ENCODE measurements at places on chromosomes 2 and 18.

DNA sequence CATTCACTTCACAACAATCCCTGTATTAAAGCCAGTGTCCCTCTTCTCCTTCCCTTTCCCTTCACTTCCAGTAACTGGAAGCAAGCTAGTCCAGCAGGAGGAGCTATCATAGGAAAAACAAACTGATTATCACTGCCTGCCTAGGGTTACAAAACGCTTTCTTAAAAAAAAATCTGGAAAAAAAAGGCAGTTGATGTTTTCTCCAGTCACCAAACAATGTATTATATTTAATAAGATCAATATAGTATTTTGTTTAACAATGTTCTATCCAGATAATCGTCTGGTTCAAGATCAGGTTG lies 78.8 kb upstream of the ITGB6 start:
- DNase-seq, result no peak
- no peak overlapping the region for H3K27ac ChIP-seq
- H3K27me3 ChIP-seq, result no peaks in the 10 kb centered on the region
- H3K36me3 ChIP-seq, result peaks cover 69% of the 10 kb centered on the region

GRCh38 chr2:200262047-200262446 lies 44.4 kb upstream of the SPATS2L start:
- no peak overlapping the region for H3K27ac ChIP-seq
- H3K4me1 ChIP-seq, result no peaks in the 10 kb centered on the region
- H3K27me3 ChIP-seq, result peaks cover 5% of the 10 kb centered on the region
- DNase-seq, result no peak
- H3K4me3 ChIP-seq, result no peak overlapping the region
- H3K36me3 ChIP-seq, result no peaks in the 10 kb centered on the region

- DNase-seq, result no peak
- H3K27me3 ChIP-seq, result no peaks in the 10 kb centered on the region
- no peaks in the 10 kb centered on the region for H3K36me3 ChIP-seq
- H3K4me3 ChIP-seq, result no peak overlapping the region
- H3K27ac ChIP-seq, result no peak overlapping the region
Observed at GRCh38 chr2:157743051-157743450, 114.4 kb upstream of the ACVR1C start.

GRCh38 chr2:168787098-168787781 lies 15.2 kb upstream of the NOSTRIN start:
- no peak overlapping the region for H3K4me3 ChIP-seq
- H3K4me1 ChIP-seq, result no peaks in the 10 kb centered on the region
- H3K27me3 ChIP-seq, result no peaks in the 10 kb centered on the region
- H3K36me3 ChIP-seq, result no peaks in the 10 kb centered on the region
- no peak for DNase-seq

DNA sequence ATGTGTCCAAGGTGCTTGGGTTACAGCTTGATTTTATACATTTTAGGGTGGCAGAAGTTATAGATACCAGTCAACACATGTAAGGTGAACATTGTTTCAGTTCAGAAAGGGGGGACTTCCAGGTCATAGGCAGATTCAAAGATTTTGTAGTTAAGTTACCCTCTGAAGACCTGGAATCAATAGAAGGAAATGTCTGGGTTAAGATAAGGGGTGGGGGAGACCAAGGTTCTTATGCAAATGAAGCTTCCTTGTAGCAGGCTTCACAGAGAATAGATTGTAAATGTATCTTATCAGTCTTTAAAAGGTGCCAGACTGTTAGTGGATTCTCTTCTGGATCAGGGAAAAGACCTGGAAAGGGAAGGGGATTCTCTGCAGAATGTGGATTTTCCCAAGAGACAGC lies 42.4 kb downstream of the BMPR2 start:
- H3K4me3 ChIP-seq, result no peak overlapping the region
- no peaks in the 10 kb centered on the region for H3K27me3 ChIP-seq
- H3K27ac ChIP-seq, result no peak overlapping the region
- H3K36me3 ChIP-seq, result no peaks in the 10 kb centered on the region
- DNase-seq, result no peak
- no peaks in the 10 kb centered on the region for H3K4me1 ChIP-seq

DNA sequence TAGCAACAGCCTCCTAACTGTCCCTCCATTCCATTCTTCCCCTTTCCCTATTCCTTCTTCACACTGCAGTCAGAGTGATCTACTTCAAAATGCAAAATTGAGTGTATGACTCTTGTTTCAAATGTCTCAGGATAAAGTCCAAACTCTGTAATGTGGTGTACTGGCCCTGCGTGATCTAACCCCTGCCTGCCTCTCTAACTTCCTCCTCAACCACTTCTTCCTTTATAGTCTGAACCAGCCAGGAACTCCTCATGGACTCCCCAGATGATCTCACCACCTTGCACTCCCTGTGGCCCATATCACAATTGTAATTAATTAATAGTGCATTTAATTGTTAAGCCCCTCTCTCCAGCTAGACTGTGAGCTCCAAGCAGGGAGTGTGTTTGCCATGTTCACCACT lies 3.1 kb upstream of the B3GNT2 start:
- H3K4me3 ChIP-seq, result no peak overlapping the region
- DNase-seq, result no peak
- H3K27me3 ChIP-seq, result no peaks in the 10 kb centered on the region
- H3K27ac ChIP-seq, result no peak overlapping the region
- peaks cover 17% of the 10 kb centered on the region for H3K4me1 ChIP-seq

DNA sequence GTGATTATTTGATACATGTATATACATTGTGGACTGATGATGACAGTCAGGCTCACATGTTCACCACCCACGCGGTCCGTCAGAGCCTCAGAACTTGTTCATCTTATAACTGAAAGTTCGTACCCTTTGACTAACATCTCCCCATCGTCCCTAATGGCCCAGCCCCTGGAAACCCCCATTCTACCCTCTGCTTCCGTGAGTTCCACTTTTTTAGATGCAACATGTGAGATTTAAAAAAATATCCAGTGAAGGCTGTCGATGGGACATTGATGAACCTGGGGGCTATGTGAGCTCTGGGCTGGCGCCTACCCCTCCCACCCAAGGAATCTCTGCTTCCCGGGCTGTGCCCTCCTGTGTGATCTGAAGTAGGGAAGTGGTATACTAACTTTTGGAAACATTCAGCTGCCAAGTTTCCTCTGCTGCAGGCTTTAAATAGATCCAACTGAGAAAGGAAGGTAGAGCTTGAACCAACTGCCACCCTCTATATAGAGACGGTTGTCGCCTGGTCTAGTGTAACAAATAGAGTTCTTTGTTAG lies 163.8 kb downstream of the FAM210A start:
- no peaks in the 10 kb centered on the region for H3K27me3 ChIP-seq
- H3K4me1 ChIP-seq, result peaks cover 17% of the 10 kb centered on the region
- no peak overlapping the region for H3K4me3 ChIP-seq
- DNase-seq, result no peak
- peaks cover 36% of the 10 kb centered on the region for H3K36me3 ChIP-seq

- no peak for DNase-seq
- H3K27ac ChIP-seq, result no peak overlapping the region
- H3K36me3 ChIP-seq, result no peaks in the 10 kb centered on the region
Observed at GRCh38 chr2:130258356-130258755, 60.1 kb upstream of the TUBA3E start.

GRCh38 chr2:145356056-145356455 lies 836.1 kb upstream of the ZEB2 start:
- no peaks in the 10 kb centered on the region for H3K4me1 ChIP-seq
- H3K27me3 ChIP-seq, result no peaks in the 10 kb centered on the region
- DNase-seq, result no peak
- no peak overlapping the region for H3K27ac ChIP-seq
- no peaks in the 10 kb centered on the region for H3K36me3 ChIP-seq

GRCh38 chr2:236689393-236689700 lies 119.7 kb downstream of the ACKR3 start:
- no peaks in the 10 kb centered on the region for H3K36me3 ChIP-seq
- no peaks in the 10 kb centered on the region for H3K4me1 ChIP-seq
- DNase-seq, result no peak

DNA sequence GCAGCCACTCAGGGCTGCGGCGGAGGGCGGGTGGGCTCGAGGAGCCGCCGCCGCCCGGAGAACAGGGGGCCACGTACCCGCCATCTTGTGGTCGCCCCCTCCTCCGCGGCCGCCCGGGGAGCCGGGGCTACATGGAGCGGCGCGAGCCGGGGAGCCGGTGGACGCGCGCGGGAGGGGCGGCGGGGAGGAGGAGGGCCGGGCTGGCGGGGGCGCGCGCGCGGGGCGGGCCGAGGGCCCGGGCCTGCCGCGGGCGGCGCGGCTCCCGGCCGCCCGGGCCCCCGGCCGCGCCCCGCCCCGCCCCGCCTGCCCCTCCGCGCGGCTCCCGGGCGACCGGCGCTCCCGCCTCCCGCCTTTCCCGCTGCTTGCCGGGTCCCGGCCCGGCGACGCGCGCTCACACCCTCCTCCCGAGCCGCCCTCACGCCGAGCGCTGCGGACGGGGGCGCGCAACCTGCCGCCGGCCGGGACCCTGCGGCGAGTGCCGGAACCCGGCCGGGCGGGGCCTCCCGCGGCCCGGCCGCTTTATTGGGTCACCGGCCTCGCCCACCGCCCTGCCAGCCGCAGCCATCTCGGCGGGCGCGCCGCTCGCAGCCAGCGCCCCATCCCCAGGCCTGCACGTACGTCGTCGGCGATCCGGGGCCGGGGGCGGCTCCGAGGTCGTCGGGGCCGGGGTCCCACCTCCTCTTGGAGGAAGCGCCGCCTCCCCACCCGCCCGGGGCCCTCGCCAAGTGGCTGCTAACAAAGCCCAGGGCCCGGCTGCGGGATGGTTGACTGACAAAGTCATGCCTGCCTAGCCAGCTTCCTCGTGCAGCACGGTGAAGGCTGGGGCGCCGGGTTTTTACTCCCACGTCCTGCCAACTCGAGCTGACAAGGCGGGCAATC lies at the start of gene PPP4R1:
PPP4R1 (minus strand) TSS at position 159 of the 879 bp plus-strand sequence; CDS start at position 84, 75 bp downstream.
- H3K27me3 ChIP-seq, result no peaks in the 10 kb centered on the region
- H3K4me1 ChIP-seq, result peaks cover 62% of the 10 kb centered on the region
- peak; percentile 86 for DNase-seq
- peak within 1 kb of the TSS; percentile 72 for H3K4me3 ChIP-seq
- peaks cover 13% of the 10 kb centered on the region for H3K36me3 ChIP-seq

GRCh38 chr2:144215701-144216675 lies 303.9 kb downstream of the ZEB2 start:
- no peaks in the 10 kb centered on the region for H3K27me3 ChIP-seq
- H3K4me3 ChIP-seq, result no peak overlapping the region
- peaks cover 10% of the 10 kb centered on the region for H3K4me1 ChIP-seq

- H3K36me3 ChIP-seq, result no peaks in the 10 kb centered on the region
- H3K4me1 ChIP-seq, result peaks cover 68% of the 10 kb centered on the region
- H3K27me3 ChIP-seq, result no peaks in the 10 kb centered on the region
- H3K27ac ChIP-seq, result peak overlapping the region; percentile 84
- H3K4me3 ChIP-seq, result no peak overlapping the region
Observed at GRCh38 chr2:159160412-159160811, 126.1 kb downstream of the WDSUB1 start.

DNA sequence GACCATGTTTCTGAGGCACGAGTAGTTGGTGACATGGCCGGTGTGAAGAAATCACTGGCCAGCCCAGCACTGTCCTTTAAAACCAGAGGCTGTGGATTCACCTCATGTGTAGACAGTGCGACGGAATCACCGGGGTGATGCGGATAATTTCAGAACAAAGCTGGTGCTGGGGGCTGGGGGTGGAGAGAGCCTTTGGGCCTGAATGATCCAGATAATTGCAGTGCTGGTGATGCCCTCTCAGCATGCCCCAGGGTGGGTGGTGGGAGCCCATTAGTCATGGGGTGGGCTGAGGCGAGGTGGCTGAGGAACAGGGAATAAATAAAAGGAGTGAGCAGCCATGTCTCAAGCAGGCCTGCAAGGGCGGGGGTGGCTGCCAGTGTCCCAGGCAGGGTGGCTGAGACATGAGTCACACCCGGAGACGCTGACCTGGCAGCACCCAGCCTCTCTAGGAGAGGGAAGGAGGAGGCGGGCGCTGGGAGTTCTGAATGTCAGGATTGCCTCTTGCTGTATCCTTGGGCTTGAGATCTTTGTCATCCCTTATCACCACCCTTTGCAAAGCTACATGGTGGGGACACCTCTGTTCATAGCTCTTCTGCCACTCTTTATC lies 151.1 kb upstream of the MSH6 start:
- H3K4me1 ChIP-seq, result no peaks in the 10 kb centered on the region
- DNase-seq, result no peak
- no peak overlapping the region for H3K27ac ChIP-seq
- H3K27me3 ChIP-seq, result no peaks in the 10 kb centered on the region
- H3K36me3 ChIP-seq, result no peaks in the 10 kb centered on the region

GRCh38 chr18:57984490-57985115 lies 59.4 kb upstream of the NEDD4L start:
- no peaks in the 10 kb centered on the region for H3K36me3 ChIP-seq
- H3K27ac ChIP-seq, result no peak overlapping the region
- H3K4me1 ChIP-seq, result no peaks in the 10 kb centered on the region

- H3K27ac ChIP-seq, result no peak overlapping the region
- H3K4me1 ChIP-seq, result no peaks in the 10 kb centered on the region
- H3K27me3 ChIP-seq, result no peaks in the 10 kb centered on the region
- H3K36me3 ChIP-seq, result no peaks in the 10 kb centered on the region
- DNase-seq, result no peak
- no peak overlapping the region for H3K4me3 ChIP-seq
Observed at GRCh38 chr2:35790292-35790691, 565.3 kb upstream of the CRIM1 start.

DNA sequence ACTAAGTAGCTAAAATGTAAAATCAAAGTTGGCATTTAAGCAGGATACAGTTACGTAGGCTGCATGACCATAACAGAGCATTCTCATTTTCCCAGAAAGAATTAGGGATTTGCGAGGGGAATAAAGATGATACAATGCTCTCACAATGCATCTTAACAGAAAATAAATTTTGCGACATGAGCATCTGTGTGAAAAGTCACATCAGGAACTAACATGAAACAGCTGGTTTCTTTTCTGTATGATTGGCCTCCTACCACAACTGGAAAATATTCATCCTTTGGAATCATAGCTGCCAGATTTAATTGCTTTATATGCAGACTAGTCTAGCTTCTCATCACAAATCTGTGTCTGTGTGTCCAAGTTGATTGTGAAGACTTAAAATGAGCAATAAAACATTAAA lies 66.0 kb downstream of the KCTD18 start:
- H3K4me3 ChIP-seq, result no peak overlapping the region
- no peak for DNase-seq
- peaks cover 20% of the 10 kb centered on the region for H3K27me3 ChIP-seq
- no peaks in the 10 kb centered on the region for H3K36me3 ChIP-seq

Data from DND-41 (cell line).